ENCODE measurements at places on chromosomes 5 and 9.

GRCh38 chr5:35145691-35146317, 84.5 kb downstream of the PRLR start:
- no peak for DNase-seq

DNA sequence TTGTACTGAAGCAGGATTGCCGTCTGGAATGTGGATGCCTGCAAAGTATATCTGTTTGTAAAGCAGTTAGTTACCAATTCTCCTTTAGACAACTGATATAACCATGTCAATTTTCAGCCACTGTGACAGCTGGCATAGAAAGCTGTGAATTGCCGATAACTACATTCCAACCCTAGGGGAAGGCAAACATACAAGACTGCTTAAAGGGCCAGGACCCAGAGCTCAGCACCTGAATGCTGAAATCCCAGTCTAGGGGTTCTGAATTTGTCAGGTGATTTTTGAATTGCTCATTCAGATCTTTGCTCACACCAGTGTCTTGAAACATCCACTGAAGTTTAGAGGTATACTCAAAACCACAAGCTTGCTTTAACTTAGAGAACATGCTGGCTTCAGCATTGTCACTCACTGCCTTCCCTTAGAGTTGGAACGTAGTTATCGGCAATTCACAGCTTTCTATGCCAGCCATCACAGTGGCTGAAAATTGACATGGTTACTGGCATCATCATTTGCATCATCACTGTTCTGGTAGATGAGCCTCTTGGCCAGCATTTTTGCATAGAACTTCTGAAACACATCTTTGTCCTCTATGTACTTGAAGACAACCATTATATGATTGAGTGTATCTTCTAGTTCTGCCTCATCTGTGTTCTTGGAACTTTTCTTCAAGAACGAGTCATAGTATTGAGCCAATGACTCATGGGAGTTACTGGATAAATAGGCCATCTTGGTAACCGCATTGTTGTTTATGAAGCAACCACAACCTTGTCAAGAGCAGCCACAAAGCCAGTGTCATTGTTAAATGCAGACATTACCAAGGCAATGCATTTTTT, 82.1 kb downstream of the CCDC192 start:
- DNase-seq = peak; percentile 50

GRCh38 chr9:99013550-99013949, 69.8 kb downstream of the COL15A1 start:
- DNase-seq = no peak

DNA sequence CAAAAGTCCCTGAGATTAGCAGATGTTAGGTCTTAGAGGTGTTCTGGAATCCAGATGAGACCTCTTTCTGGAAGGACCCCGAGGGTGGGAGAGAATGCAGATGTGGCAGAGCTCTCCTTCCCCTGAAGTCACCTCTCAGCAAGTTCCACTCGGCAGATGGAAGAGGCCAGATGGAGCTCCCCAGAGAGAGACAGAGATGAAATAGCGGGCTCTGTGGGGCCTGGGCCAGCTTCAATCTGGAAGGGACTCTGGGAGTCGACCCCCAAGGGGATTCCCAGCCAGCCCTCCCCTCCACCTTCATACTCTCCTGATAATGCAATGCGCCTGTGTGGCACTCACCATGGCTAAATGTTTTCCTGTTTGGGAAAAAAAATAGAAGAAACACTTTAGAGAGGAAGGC, 60.2 kb downstream of the WNK2 start:
- DNase-seq = no peak

DNA sequence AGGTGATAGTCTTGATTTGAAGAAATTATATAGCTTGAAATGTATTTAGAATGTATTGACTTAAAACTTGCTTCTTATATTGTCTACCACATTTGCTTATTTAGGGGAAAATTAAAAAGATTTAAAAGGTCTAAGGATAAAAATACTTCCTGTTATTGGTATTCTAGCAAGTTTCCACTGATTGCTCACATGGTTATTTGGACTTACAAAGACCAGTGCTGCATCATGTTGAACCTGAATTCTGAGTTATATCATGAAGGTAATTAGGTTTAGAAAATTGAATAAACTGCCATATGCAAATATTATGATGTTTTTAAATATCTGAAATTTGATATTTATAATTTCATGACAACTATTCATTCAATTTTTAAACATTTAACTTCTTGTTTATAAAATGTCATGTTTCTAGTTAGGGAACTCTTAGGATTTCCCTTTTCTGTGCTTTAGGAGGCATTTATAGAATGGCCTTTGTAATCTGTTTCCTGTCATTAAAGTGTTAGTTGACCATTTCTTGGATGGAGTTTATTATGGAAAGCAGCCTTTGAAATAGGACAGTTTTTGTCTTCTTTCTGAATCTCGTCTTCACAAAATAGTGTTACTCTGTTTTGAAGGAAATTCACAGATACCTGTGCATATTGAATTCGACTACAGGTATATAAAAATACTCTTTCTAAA, 85.8 kb downstream of the MTREX start:
- DNase-seq = no peak

DNA sequence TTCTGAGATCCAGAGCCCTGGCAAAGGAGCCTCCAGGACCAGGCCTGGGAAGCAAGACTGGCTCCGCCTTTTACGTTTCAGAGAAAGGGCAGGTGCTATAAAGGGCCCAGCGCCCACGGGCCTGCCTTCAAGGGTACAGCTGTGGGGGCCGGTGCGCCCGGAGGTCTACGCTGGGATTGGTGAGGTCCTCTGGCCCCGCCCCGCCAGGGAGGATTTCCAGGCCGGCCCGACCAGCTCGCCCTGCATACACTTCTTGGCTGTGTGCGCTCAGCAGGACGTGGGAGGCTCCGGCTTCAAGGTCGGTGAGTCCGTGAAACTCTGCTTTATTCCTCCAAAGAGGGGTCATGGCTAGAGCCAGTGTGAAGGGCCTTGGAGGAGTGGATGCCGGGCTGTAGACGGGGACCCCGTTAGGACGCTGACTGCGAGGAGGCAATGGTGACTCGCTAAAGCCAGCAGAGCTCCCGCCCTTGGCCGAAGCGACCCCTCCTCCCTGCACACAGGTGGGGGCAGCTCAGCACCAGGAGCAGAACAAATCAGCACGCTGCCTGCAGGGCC, at the start of gene CKMT2:
TSS of gene CKMT2 (plus strand) at position 243 of the 555 bp plus-strand sequence. CDS start 17,811 bp downstream, outside the sequence.
- no peak for DNase-seq

GRCh38 chr5:176785184-176786145, 24.9 kb upstream of the UNC5A start:
- no peak for DNase-seq

- DNase-seq = no peak
Measured at GRCh38 chr9:135822374-135822755, 85.0 kb downstream of the CAMSAP1 start.

DNA sequence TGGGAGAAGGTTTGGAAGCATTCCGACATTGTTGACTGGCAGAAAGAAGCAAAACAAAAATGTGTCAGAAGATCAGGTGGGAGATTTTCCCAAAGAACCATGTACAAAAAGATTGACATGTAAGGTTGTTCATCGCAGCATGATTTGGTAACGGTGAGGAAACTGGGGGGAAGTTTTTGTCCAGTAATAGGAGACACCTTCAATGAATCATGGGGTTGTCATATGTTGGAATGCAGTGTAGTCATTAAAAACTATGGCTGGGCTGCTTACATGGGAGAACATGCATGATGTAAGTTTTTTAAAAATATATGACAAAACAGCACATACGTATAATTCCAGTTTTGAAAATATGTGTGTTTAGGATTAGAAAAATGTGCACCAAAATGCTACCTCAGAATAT, 50.5 kb downstream of the HSD17B3 start:
- DNase-seq = no peak

DNA sequence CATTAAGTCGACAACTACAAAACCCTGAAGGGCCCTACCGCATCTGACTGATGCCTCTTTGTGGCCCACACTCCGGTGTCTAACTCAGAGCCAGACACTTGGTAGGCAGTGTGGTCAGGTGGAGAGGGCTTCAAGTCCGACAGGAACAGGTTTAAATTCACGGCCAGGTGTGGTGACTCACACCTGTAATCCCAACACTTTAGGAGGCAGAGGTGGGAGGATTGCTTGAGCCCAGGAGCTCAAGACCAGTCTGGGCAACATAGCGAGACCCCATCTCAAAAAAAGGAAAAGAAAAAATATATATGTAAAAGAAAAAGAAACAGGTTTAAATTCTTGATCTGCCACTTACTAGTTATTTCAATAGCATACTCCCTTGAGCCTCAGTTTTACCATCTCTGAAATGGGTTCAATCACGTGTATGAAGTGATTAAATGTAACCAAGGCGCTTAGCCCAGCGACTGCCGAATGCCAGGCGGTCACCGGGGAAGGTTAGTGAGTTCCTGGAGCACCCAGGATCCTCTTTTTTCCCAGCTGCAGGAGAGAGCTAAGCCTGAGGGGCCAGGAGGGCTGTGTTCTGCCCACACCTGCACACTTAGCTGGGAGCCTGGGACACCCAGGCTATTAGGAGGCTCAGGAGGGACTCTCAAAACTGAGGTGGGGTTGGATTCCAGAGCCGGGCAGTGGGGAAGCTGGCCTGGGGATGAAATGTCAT, 943 bp downstream of the CLTB start:
- DNase-seq = no peak

DNA sequence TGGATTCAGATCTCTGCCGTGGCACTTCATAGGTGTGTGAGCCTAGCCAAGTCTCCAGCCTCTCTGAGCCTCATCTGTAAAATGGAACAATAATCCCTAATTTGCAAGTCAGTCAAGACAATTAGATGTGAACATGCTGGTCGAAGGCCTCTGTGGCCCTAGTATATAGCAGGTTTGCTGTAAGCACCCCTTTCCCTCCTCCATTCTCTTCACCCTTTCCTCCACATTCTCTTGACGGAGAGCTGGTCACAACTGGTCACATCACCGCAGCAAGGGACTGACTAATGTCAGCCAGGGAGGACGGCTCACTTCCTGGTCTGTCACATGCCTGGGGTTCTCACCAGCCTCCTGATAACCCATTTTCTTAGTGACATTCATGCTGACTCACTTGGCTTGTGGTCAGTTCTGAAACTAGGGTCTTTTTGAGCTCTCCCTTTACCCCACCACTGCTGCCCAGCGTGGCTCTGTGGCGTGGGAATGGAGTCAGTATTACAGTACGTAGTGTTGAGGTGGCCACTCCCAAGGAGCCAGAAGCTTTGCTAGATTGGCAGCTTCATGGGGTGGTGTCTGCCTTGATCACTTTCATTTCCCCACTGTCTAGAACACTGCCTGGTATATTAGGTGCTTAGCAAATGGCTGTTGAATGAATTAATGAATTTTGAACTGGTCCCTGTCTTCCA, 47.8 kb downstream of the ERGIC1 start:
- DNase-seq = peak; percentile 83

GRCh38 chr5:136619556-136619955, 254.2 kb upstream of the TRPC7 start:
- no peak for DNase-seq

GRCh38 chr9:14441976-14442651, 128.2 kb upstream of the NFIB start:
- peak; percentile 54 for DNase-seq

Data from GM12865 (cell line).